ENCODE measurements at places on chromosomes 1 and 21.

- DNase-seq: peak; percentile 61
These were observed 60.3 kb downstream of the KCNJ6 start for GRCh38 chr21:37855647-37856625.

GRCh38 chr1:94063379-94063778, 57.6 kb downstream of the ABCA4 start:
- DNase-seq: peak; percentile 16

GRCh38 chr1:178933709-178934490, 63.0 kb upstream of the ANGPTL1 start:
- DNase-seq: no peak

GRCh38 chr1:235275223-235275622, 52.8 kb downstream of the ARID4B start:
- DNase-seq: no peak

- DNase-seq: no peak
These were observed 181.0 kb downstream of the DISC1 start for GRCh38 chr1:231807541-231807940.

DNA sequence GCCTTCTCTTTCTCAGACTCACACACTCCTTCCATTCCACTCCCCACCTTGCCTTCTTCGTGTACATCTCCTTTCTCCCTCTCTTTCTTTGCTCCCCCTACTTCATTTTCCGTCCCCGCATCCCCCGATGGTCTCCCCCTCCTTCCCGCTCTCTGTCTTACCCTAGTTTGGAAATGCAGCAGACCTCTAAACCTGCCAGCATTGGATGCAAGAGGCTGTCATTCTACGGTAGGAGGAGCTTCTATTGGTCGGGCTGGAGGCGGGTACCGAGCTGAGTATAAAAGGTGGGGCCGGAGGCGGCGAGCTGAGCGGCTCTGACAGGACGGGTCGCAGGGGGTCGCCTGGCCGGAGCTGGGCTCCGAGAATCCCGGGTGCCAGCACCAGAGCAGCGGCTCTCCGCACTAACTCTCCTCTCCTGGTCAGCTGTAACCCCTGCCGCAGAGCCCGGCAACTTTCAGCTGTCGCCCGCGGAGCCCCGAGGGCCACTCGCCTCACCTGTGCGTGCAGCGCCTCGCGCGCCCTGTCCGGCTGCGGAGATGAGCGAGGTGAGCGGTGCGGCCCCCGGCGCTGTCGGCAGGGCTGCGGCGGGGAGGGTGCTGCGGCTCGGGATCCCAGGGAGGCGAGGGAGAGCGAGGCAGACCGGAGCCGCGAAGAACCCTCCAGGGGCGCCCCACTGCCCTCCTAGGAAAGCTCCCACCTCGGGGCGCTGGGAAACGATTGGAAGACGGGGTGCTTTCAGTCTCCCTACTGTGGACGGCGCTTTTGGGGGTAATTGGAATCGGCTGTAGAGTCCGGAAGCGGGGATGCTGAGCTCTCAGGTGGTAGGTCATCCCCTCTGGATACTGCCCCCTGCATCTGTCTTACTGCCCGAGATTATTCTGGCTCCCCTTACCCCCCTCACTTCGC, at the start of gene PCP4L1:
Gene PCP4L1 (plus strand): TSS at position 307 of the 906 bp plus-strand sequence. CDS start 230 bp downstream, at position 537.
- peak; percentile 3 for DNase-seq

Measured in HFFc6 (cell line).